Amniotic epithelial cell (primary cell): ENCODE measurements at places on chromosomes 3 and 15.

DNA sequence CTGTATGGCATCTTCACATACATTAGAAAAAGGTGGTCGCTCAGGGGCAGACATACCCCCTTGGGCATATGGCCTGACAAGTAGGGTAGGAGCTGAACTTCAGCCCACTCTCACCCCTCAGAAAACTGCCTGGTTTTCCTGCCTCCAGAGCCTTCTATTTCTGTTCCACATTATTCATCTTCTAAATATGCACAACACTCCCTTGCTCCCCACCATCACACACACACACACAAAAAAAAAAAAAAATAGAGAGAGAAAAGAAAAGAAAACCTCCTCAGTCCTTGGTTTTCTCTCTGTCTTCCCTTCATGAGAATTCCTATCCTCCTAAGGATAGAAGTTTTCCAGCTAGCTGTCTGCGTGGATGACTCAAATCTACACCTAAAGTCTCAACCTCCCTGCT is 5.6 kb upstream of the ROPN1 start:
- DNase-seq: no peak

- peak; percentile 84 for DNase-seq
These were observed 79.4 kb downstream of the TM4SF4 start for GRCh38 chr3:149553781-149554451.

- DNase-seq: peak; percentile 95
These were observed 136.2 kb upstream of the PFN2 start for GRCh38 chr3:150106740-150107428.

DNA sequence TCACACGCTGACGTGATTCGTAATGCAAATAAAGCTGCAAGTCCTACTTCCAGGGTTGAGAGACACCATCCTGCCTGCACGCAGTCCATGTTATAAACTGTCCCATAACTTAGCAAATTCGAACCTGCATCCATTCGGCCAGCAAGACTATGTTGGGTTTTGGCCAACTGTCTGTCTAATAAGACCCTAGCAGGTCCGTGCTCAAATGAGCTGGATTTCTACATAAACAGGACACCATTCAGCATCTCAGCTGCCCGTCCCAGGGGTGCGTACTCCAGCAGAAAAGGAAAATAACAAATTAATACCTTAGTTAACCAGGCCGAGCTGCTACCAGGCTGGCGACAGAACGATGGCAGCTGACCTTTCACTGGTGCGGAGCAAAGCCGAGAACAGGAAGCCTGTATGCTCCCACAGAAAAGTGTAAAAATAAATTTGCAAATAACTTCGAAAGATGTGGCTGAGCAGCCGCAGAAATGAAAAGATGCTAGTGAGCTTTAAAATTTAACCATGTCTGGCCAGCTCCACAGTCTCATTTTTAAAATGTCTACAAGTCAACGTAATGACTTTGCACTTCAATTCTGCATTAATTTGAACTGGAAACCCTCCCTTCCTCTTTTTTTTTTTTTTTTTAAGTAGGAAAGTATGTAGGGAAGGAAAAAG is 97.1 kb upstream of the SNRPA1 start:
- no peak for DNase-seq

GRCh38 chr3:136731274-136731884 is 20.8 kb downstream of the STAG1 start:
- DNase-seq: peak; percentile 14

GRCh38 chr3:110576960-110577359 is 494.7 kb upstream of the NECTIN3 start:
- DNase-seq: peak; percentile 91
